Midbrain (tissue), 1 donor: ENCODE measurements at places on chromosomes 16 and 17.

DNA sequence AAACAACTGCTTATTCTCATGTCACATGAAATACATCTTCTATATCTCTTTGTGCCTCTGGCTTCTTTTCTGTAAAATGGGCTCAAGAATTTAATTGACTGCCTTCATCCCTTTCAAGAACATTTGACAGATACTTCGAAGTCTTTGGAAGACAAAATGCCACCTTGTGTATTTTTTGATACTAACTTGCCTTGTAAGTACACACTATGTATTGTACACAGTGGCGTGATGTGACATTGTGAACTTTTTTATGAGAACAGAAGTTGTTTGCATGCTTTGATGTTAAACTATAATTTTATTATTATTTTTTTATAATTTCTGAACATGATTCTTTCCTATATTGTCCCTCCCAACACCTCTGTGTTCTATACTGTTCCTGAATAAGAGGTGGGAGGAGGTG, 73.7 kb downstream of the MAP2K4 start:
- DNase-seq, result no peak

GRCh38 chr16:2511996-2512734, 1.6 kb upstream of the ATP6V0C start:
- no peak for DNase-seq

DNA sequence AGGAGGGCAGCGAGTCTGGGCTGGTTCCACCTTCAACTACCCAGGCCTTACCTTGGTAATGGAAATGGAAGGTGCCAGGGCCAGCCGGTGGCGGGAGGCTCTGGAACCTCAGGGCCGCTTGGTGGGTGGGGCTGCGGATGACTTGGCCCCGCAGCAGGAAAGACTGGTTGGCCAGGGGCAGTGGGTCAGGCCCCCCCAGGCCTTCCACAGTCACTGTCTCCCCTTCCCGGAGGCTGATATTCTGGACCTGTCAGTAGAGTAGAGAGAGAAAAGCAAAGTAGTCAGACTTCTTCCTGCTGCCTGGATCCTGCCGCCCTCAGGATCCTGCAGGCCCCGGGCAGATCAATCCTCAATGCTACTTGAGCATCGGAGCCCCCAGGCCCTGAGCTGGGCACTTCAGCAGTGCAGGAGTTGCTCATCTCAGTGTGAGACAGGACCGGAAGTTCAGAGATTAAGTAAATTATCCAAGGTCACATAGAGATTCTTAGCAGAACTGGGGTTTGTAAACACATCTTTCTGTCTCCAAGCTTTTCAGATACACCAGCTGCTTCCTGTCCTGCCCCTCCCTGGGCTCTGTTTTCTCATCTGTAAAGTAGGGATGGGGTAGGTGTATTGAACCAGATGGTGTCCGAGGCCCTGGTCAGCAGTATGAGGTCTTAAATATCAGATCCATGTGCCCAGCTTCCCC, 18.5 kb upstream of the PHF12 start:
- no peak for DNase-seq

- no peak for DNase-seq
These were observed 17.0 kb upstream of the RFFL start for GRCh38 chr17:35080536-35080935.

- DNase-seq, result no peak
These were observed 51.7 kb upstream of the NACA2 start for GRCh38 chr17:61642768-61643167.

DNA sequence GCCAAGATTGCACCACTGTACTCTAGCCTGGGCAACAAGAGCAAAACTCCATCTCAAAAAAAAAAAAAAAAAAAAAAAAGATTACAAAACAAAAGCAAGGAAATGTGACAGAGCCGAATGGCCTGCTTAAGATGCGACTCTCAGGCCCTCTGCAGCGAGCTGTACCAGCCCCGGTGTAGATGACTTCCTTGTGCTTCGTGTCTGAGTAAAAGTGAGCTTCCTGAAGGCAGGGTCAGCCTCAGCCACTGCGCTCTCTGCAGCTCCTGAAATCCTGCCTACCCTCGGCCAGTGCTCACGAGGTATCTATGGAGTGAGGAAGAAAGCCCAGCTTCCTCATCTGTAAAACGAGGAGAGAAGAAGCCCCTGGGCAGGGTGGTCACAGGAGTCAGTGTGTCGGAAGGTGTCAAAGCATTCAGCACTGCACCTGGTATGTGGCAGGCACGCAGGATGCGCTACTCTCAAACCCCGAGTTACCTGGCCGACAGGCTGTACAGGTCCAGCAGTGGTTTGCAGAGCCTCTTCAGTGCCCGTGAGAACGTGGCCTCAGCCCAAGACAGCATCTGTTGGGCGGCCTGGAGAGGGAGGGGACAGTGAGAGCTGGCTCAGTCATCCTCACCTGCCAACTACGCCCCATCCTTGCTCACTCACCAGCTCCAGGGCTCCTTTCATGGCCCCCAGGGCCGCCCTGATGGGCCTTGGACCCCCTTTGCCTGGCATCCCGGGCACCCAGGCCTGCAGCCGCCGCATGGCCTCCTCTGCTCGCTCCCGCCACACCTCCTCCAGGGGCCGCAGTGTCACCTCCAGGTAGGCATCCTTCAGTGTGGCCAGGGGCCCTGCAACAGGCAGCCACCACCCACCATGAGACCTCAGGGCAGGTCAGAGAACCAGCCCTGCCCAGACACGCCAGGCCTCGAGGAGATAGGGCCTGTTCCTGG, 44.6 kb downstream of the RMI2 start:
- no peak for DNase-seq

- no peak for DNase-seq
These were observed 118.3 kb downstream of the PPM1E start for GRCh38 chr17:58873926-58874325.

GRCh38 chr17:20244671-20245070, 222.7 kb downstream of the LGALS9B start:
- DNase-seq, result no peak
